Stomach (tissue), 19 donors: ENCODE measurements at places on chromosomes 12 and 14. TPM values are rescaled to one million over a fixed set of nuclear protein-coding genes. Genes with fewer than 3 reads are reported as not detected.

Gene PRIMA1
- total RNA-seq = 9.8 TPM

Gene SOAT2
- not detected for total RNA-seq

- no peaks in the 10 kb centered on the region for H3K36me3 ChIP-seq
- no peak overlapping the region for H3K27ac ChIP-seq
- H3K4me3 ChIP-seq = no peak overlapping the region
These were observed 178.3 kb downstream of the PRKD1 start for GRCh38 chr14:29749327-29749726.

DNA sequence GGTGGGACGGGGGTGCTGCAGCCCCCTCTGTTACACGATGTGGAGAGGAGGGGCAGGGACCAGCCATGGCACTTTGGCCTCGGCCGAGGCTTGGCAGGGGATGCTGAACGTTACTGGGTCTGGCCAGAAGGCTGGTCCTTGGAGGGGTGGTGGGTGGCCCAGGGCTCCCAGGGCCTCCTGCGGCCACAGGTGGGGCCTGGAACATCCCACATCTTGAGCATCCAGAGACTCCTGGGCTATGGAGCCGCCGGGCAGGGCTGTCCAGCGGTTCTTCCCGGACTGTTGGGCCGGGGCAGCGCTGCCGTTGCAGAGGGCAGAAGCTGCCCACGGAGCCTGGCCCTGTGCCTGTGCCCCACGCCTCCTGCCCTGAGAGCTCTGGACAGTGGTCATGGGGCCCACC is 15.9 kb downstream of the KIF26A start:
- H3K4me3 ChIP-seq = no peak overlapping the region
- no peak overlapping the region for H3K27ac ChIP-seq
- H3K4me1 ChIP-seq = peaks cover 12% of the 10 kb centered on the region
- no peaks in the 10 kb centered on the region for H3K27me3 ChIP-seq
- H3K36me3 ChIP-seq = no peaks in the 10 kb centered on the region
- no peak for DNase-seq

Gene NELL2
- total RNA-seq = 3.5 TPM

GRCh38 chr12:13362260-13362841 is 165.8 kb downstream of the EMP1 start:
- no peak overlapping the region for H3K27ac ChIP-seq
- H3K4me1 ChIP-seq = no peaks in the 10 kb centered on the region
- no peak overlapping the region for H3K4me3 ChIP-seq
- peak; percentile 80 for DNase-seq
- H3K27me3 ChIP-seq = no peaks in the 10 kb centered on the region

Gene P2RX7
- 1.8 TPM for total RNA-seq
